Stimulated activated CD8-positive, alpha-beta memory T cell treated with anti-CD3 and anti-CD28 coated beads, Interleukin-12 subunit alpha, Interleukin-12 subunit beta, amount 100 ng/mL, for 4 hours (primary cell): ENCODE measurements at places on chromosomes 11 and 22.

DNA sequence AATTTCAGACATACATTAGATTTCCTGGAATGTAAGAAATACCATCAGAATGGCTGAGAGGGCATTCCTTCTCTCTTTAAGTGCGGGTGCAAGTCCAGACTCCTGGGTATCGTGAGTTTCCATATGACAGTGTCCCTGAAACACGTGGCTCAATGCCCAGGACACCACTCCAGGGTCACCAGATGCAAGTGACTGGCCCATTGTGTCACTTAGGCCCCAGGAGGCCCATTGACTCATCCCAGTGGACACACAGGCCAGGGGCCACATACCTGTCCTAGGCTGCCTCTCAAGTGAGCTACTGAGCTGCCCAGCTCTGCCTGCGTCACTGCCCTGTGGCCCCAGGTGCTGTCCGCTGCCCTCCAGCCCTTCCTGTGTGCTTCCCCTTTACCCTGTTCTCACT, 18.5 kb downstream of the FBLN1 start:
- no peak for DNase-seq

DNA sequence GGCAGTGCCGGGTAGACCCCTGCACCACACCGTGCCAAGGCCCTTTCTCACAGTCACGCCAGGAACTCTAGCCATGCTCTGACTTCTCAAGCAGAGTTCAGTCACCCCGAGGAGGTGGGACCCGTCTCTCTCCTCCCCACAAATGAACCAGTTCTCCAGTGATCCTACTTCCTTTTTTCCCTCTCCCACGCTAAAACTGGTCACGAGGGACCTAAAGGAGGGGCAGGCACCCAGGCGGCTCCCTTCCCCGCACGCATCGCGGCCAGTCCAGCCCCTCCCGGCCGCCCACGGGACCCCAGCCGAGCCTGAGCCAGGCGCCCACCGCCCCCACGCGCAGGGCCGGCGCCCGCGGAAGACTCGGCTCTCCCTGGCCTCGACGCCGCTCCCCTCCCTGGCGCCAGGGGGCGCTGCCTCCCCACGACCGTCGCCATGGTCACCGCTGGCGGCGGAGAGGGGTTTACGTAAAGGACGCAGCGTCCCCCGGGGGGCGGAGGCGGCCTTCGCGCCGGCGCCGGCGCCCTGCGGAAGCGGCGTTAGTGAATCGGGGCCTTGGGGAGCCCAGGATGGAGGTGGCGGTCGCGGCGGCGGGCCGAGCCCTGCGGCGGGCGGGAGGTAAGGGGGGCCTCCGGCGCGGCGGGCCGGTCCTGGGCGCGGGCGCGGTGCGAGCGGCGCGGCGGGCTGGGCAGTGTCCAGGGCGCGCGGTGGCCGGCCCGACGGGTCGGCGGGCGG, at the start of gene DAGLA:
Gene DAGLA, plus strand, starts transcription at position 499 of the 729 bp plus-strand sequence. CDS start 39,765 bp downstream, outside the sequence.
- peak; percentile 67 for DNase-seq

DNA sequence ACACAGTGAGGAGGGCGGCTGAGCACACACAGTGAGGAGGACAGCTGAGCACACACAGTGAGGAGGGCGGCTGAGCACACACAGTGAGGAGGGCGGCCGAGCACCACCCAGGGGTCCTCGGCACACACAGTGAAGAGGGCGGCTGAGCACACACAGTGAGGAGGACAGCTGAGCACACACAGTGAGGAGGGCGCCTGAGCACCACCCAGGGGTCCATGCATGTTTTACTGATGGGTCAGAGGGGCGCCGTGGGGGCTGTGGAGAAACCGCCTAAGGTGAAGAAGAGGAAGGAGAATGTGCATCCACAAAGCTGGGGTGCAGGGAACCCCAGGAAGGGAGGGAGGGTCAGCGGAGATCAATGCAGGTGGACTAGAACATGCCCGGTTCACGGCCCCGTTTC, 461.8 kb downstream of the BRD1 start:
- DNase-seq, result no peak

DNA sequence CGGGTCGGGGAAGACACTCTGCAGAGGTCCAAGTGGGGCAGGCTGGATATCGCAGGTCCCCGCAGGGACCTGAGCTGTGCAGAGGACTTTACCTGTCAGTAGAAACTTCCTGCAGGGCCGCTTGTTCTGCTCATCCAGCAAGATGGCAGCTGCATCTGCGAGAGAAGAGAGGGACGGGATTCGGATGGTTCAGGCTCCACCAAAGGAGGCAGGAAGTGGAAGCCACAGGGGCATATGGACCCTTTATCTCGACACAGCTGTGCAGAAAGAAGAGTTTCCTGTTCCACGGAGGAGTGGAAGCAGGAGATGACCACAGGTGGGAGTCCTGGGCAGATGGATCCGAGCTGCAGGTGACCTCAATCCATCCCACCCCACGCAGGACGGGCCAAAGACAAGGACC, 22.5 kb downstream of the CABP7 start:
- no peak for DNase-seq

- DNase-seq, result no peak
Measured at GRCh38 chr11:68354148-68354872, 41.9 kb downstream of the LRP5 start.

- no peak for DNase-seq
Measured at GRCh38 chr22:41048791-41049717, 43.3 kb upstream of the EP300 start.

DNA sequence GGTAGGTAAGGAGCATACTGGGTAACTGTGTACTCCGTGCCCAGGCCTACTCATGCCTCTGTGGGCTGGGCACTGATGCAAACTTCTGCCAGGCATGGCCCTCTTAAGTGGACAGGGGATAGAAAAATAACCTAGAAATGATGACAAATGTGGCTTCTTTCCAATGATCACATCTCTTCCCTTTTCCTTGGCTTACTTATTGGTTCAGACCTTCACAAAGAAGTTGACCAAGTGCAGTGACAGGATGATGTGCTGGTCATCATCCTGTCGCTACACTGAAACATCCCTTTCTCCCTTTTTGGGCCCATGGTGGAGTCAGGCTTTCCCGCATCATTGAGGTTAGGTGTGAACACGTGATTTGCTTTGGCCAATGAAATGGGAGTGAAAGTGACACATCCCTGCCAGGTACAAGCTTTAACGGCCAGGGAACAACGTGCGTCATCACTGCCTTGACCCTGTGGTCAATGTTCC, 31.8 kb upstream of the APOBEC3A start:
- no peak for DNase-seq

DNA sequence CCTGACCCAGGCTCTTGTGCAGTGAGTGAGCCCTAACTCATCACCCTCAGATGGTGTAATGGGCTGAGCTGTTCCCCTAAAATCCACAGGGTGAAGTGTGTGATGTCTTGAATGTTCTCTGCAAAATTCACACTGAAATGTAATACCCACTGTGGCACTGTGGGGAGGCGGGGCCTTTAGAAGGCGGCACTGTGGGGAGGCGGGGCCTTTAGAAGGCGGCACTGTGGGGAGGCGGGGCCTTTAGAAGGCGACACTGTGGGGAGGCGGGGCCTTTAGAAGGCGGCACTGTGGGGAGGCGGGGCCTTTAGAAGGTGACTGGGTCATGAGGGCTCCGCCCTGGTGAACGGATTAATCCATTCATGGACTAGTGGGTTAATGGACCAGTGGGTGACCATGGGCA, 33.0 kb downstream of the CHID1 start:
- no peak for DNase-seq

DNA sequence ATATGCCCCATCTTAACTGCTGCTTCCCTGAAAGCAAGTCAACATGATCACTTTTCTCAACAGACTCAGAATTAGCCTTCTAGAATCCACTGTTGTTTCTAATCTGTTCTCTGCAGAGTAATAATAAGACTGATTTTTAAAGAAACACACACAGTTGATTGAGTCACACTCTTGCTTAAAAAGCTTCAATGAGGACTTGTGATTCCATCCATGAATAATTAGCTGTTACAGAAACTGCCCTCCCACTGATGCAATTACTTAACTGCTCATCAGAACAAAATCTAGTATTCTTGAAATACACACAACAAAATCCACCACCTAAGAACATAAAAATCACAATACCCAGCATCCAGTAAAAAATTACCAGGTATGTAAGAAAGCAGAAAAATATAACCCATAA, 100.5 kb upstream of the TIMP3 start:
- DNase-seq, result no peak

DNA sequence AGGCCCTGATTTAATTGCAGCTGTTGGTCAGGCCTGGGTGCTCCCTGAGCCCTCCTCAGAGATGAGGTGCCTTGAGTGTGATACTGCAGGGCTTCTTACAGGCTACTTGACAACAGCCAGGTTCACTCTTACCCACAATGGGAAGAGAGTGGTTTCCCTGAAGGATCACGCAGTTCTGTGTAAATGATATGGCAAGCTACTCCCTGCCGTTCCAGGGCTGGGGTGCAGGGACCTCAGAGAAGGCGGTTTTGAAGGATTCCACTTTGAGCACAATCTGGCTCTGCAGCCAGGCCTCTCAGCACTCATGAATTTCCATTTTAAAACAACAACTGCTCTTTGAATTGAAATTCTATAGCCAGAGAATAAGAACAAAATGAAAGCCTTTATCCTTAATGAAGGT, 92.9 kb downstream of the SLC17A6 start:
- DNase-seq, result no peak

GRCh38 chr11:40188848-40189247, 1270.6 kb downstream of the LRRC4C start:
- DNase-seq, result no peak

DNA sequence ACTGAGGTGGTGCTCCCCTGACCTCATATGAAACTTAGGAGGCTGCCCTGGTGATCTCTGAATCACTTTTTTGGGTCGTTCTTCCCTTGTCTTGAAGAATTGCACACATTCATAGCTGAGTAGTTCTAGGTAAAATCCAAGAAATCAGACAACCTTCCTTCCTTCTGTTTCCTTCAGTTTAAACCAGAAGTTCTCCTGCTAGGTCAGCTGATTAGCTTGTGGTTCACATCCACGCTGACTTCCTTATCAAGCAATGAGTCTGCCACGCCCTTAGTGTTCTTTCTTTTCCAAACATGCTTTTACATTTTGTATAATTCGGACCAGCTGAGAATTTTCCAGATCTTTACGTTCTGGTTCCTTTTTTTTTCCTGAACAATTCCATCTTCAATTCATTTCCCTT, 892.8 kb downstream of the NTM start:
- no peak for DNase-seq

DNA sequence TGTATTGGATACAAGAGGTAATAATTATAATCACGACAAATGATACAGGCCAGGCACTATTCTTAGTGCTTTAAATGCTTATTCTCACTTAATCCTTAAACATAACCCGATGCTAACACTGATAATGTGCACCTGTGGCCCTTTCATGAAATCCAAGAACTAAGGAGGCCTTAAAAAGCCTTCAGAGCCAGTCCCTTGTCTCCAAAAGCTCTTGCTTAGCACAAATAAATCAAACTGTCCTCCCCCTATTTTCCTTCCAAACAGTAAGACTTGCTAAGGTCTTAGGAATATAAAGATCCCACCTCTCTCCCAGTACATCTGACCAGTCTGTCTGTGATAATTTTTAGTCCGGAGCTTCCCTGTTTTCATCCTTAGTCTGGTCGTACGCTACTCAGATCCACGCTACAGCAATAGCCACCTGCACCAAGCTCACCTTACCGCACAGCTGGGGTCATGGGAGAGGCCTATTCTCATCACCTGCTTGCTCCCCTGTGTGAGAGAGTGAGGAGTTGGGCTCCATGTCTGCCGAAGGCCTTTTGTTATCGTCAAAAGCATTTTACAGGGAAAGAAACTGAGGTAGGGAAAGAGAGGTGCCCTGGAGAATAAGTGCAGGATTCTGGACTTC, 16.9 kb downstream of the FXYD6 start:
- DNase-seq, result no peak

GRCh38 chr22:44663256-44663999, 38.6 kb upstream of the PRR5 start:
- no peak for DNase-seq

DNA sequence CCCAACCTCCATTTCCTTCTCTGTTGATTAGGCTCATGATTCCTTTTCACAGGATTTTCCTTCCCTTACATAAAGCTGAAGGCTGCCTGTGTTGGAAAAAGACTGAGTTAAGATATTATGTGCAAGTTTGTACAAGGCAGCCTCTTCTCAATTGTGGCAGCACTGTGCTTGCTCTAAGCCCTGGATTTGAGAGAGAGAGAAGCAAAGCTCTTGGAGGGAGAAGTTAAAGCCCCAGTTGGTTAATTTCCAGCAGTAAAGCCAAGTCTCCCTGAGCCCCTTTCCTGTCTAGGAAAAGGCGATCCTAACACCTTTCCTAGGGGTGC, 128.3 kb upstream of the SESN3 start:
- no peak for DNase-seq

DNA sequence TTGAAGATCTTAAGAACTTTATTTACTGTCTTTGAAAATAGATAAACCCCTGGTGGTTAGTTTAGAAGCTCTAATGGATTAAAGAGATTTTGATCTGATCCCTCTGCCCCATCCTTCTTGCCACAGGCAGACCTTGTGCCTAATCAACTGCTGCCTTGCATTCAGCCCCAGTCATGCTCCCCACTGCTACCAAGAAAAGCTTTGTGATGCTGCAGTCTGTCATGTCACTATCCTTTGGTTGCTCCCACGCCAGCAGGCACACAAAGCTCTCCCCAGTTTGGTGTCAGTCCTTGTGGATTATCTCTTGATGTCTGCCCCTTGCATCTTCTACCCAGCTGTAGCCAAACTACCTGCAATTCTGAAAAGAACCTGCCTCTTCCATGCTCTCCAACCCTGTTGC, 112.2 kb downstream of the MTNR1B start:
- DNase-seq, result no peak

GRCh38 chr11:64321533-64321932, 3.6 kb downstream of the PRDX5 start:
- no peak for DNase-seq

DNA sequence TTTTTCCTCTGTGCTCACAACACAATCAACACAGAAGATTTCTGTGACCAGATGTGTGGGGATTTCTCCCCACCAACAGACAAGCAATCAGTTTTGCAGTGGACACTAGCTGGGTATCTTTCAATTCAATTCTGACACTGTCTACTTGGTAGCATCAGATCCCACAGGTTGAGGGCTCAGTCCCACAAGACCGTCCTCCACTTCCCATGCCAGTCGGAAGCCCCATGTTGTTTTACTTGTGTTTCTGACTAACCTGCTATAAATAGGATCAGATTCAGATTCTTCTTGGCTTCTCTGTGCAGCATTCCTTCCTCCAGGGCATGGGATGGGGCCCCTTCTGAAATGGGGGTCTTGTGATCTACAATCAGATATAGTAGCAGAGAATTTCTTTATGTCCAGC, 19.6 kb downstream of the ACER3 start:
- no peak for DNase-seq

- DNase-seq, result no peak
Measured at GRCh38 chr22:40273319-40273718, 73.0 kb upstream of the ADSL start.

- no peak for DNase-seq
Measured at GRCh38 chr11:77512092-77512491, 38.2 kb upstream of the PAK1 start.

DNA sequence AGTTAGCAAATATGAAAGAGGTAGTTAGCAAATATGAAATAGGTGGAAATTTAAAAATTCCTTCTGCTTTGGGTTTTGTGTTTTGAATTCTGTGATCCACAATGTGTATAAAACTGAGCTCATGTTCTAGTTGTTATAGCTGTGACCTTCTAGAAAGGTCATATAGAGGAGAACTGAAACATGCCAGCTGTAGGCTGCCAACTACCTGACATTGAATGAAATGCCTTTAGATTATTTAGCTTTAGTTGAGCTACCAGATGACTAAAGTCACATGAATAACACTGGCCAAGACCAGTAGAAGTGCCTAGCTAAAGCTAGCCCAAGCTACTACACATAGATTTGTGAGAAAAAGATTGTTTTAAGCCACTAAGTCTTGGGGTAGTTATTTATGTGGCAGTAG, 5.8 kb upstream of the TCN1 start:
- DNase-seq, result no peak

GRCh38 chr11:129041611-129042018, 98.9 kb upstream of the TP53AIP1 start:
- DNase-seq, result no peak

GRCh38 chr11:116065986-116066385, 561.8 kb upstream of the CADM1 start:
- no peak for DNase-seq
